CD8-positive, alpha-beta memory T cell (primary cell): ENCODE measurements at places on chromosomes 4 and X. TPM values are rescaled to one million over a fixed set of nuclear protein-coding genes. Genes with fewer than 3 reads are reported as not detected.

- DNase-seq = no peak
- H3K27me3 ChIP-seq = peaks cover 4% of the 10 kb centered on the region
- no peak overlapping the region for H3K27ac ChIP-seq
- no peak overlapping the region for H3K4me3 ChIP-seq
- H3K4me1 ChIP-seq = no peaks in the 10 kb centered on the region
Observed at GRCh38 chr4:169998981-169999380, 27.2 kb downstream of the MFAP3L start.

DNA sequence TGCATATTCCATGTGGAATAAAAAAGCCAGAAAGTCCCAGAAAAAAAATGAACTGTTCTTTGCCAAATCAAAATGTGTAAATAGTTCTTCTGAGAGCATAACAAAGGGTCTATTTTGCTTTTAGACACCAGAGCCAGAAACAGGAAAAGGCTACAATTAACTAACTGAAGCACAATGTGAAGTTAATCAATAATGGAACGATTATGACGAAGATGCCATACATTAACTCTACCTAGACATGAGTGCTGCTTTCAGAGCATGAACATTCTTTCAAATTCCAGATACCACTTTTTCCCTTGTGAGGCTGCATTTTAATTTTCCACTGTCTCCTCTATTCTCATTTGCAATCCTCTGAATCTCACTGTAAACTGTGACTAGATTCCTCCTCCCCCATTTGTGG, 48.7 kb upstream of the PHOX2B start:
- H3K27me3 ChIP-seq = no peaks in the 10 kb centered on the region
- no peaks in the 10 kb centered on the region for H3K4me1 ChIP-seq
- DNase-seq = no peak
- no peak overlapping the region for H3K4me3 ChIP-seq
- H3K27ac ChIP-seq = no peak overlapping the region

DNA sequence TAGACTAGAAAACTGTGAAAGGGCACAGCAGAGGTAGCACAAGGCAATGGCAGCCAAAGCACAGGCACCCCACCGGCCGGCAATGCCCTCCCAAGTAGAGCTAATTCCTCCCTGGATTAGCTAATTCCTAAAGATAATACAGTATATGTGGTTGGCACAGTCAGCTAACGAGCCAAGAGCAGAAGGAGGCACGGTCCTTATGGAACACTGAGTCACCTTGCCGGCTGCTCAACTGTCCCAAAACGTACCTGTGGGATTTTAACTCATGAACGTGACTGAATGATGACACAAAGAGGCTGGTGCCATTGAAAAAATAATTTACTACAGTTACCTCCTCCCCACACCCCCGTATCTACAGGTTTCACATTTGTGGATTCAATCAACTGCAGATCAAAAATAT, 9.1 kb upstream of the FGFBP1 start:
- no peak overlapping the region for H3K27ac ChIP-seq
- no peak for DNase-seq
- H3K4me1 ChIP-seq = no peaks in the 10 kb centered on the region
- H3K36me3 ChIP-seq = no peaks in the 10 kb centered on the region
- H3K4me3 ChIP-seq = no peak overlapping the region

- no peaks in the 10 kb centered on the region for H3K4me1 ChIP-seq
- no peak overlapping the region for H3K4me3 ChIP-seq
- no peak overlapping the region for H3K27ac ChIP-seq
- no peaks in the 10 kb centered on the region for H3K27me3 ChIP-seq
Observed at GRCh38 chr4:81965911-81966310, 407.9 kb downstream of the HNRNPD start.

- DNase-seq = no peak
- H3K4me3 ChIP-seq = no peak overlapping the region
- H3K27ac ChIP-seq = no peak overlapping the region
- no peaks in the 10 kb centered on the region for H3K36me3 ChIP-seq
Observed at GRCh38 chr4:114599231-114599902, 760 bp downstream of the UGT8 start.

The FMR1NB gene
- not detected for total RNA-seq

DNA sequence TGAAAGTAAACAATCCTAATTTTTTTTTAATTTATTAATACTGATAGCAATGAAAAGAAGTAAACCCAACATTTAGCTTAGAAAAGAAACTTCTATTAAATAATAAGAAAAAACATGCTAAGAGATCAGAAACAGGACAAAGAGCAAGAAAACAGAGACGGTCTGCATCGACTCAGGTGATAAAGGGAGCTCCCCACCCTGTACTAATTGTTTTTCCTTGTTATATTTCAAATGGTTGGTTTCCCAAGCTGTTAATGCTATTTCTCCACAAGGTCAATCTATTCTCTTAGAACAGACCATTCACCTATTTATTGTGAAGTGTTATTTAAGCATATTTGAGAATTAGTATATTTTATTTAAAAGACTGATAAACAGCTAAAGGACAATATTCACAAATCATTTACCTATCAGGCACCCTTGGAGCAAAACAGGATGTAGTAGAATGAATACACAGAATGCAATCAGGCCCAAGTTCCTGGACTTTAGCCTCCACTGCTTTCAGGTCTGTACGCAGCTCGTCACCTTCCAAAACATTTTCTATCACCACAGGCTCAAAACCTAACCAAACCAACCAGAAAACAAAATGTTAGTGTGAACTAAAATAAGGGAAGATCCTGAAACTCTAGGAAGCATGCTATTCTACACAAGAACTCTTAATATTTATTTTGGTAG, 5.5 kb downstream of the SEPSECS start:
- H3K27ac ChIP-seq = no peak overlapping the region
- peaks cover 13% of the 10 kb centered on the region for H3K4me1 ChIP-seq
- no peak overlapping the region for H3K4me3 ChIP-seq
- no peaks in the 10 kb centered on the region for H3K36me3 ChIP-seq
- no peak for DNase-seq
- no peaks in the 10 kb centered on the region for H3K27me3 ChIP-seq

DNA sequence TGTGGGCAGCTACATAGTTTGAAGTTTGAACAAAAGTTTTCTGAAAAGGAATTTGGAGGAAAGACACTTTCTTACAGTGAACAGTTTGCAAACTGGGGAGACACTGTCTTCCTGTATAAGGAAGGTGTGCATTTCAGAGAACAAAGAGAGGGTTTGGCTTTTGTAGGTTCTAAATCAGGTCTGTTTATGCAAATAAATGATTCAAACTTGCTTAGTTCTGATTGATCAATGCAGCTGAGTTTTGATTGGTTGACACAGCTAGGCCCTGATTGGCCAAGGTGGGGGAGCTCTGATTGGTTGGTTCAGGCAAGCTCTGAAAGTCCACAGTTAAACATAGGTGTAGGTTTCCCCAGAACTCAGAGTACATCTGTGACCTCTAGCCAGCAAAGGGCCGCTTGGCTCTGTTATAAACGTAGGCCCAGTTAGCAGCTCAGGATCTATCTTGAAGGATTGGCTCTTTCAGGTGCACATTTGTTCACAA, 63.0 kb upstream of the ENPP6 start:
- H3K27me3 ChIP-seq = no peaks in the 10 kb centered on the region
- no peak overlapping the region for H3K4me3 ChIP-seq
- H3K27ac ChIP-seq = no peak overlapping the region
- no peak for DNase-seq
- H3K36me3 ChIP-seq = no peaks in the 10 kb centered on the region

DNA sequence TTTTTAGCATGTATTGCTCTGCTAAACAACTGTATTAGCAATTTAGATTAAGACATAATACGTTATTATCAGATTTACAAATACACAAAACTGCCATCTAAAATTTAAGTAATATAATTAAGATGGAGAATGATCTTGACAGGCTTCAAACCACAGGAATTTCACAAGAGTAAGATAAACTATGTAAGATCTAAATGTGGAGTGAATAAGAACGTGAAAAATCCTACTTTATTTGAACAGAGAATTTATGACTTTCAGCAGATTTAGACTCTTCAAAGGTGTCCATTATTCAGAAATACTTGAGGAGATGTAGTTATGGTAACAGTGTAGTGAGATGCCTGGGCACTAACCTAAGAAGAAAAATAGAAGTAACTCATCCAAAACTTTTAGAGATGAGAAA, 73.2 kb downstream of the SLC4A4 start:
- no peak overlapping the region for H3K27ac ChIP-seq
- H3K4me1 ChIP-seq = no peaks in the 10 kb centered on the region
- H3K27me3 ChIP-seq = no peaks in the 10 kb centered on the region
- no peak for DNase-seq
- no peak overlapping the region for H3K4me3 ChIP-seq

DNA sequence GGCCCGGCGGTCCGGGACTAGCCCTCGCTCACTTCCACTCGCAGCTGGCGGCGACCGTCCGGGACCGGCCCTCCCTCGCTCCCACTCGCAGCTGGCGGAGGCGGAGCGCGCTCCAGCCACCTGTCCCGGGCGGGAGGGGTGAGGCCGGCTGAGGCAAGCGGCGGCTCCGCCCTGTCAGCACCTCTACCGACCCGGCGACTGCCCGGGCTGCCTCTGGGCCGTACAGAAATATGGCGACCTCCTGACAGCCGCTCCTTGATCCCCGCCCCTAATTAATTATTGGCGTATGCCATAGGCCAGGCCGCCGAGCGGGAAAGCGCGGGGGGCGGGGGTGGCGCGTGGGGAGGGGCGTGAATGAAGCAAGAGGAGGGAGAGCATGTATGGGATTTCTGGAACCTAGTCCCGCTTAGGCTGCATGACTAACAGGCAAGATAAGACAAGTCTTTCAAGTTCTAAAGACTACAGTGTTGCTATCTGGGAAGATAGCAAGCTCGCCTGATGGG, at the start of gene MORC4:
Gene MORC4, minus strand, starts transcription at position 200 of the 503 bp plus-strand sequence. CDS start 243 bp downstream, outside the sequence.
- DNase-seq = peak; percentile 22
- peak within 1 kb of the TSS; percentile 58 for H3K4me3 ChIP-seq
- no peaks in the 10 kb centered on the region for H3K36me3 ChIP-seq
- H3K27ac ChIP-seq = no peak within 1 kb of the TSS
- peaks cover 4% of the 10 kb centered on the region for H3K4me1 ChIP-seq

- no peaks in the 10 kb centered on the region for H3K36me3 ChIP-seq
- H3K27ac ChIP-seq = no peak overlapping the region
Observed at GRCh38 chr4:24978291-24979075, 52.3 kb downstream of the LGI2 start.

GRCh38 chrX:97416461-97416860, 532.8 kb downstream of the RPA4 start:
- no peak overlapping the region for H3K27ac ChIP-seq
- H3K36me3 ChIP-seq = no peaks in the 10 kb centered on the region
- H3K4me3 ChIP-seq = no peak overlapping the region
- DNase-seq = no peak
